ENCODE measurements at places on chromosomes 2 and 18. TPM values are rescaled to one million over a fixed set of nuclear protein-coding genes. Genes with fewer than 3 reads are reported as not detected.

AOX1 gene
- total RNA-seq: 0.45 TPM

COL4A3 gene
- not detected for total RNA-seq

KCNG3 gene
- total RNA-seq: 0.30 TPM

SLC19A3 gene
- total RNA-seq: not detected

LINC00305 gene
- total RNA-seq: not detected

CRYBA2 gene
- not detected for total RNA-seq

CXCR1 gene
- not detected for total RNA-seq

ATG16L1 gene
- total RNA-seq: 24.2 TPM

Measured in activated naive CD4-positive, alpha-beta T cell treated with anti-CD3 and anti-CD28 coated beads for 36 hours (primary cell).